ENCODE measurements at places on chromosomes 6 and 20.

- no peak for DNase-seq
Observed at GRCh38 chr6:9564021-9564420, 850.9 kb downstream of the TFAP2A start.

DNA sequence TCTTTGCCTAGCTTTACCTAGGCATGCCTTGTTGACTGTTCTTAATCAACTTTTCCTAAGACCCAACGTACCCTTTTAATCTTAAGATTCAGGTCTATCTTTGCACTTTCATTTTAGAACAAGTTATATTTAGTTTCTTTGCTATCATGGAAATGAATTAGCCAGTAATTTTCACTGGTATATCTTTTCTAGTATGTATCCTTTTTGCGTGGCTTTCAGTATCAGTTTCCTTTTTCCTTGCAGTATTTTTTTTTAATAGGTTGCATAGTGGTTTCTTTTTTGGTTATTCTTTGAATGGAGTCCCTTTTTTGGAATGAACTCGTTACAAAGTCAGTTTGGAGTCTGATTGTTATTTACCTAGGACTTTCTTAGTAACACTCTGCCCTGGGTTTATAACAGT lies 7.3 kb downstream of the ANKEF1 start:
- DNase-seq: no peak

- DNase-seq: no peak
Observed at GRCh38 chr6:131060311-131060710, 2.7 kb downstream of the EPB41L2 start.

DNA sequence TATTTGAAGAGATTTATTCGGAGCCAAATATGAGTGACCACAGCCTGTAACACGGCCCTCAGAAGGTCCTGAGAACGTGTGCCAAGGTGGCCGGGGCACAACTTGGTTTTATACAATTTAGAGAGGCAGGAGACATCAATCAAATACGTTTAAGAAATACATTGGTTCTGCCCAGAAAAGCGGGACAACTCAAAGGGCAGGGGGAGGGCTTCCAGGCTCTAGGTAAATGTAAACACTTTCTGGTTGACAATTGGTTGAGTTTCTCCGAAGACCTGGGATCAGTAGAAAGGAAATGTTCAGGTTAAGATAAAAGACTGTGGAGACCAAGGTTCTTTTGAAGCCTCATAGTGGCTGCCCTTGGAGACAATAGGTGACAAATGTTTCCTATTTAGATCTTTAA lies 18.9 kb upstream of the KIF25 start:
- DNase-seq: no peak

GRCh38 chr20:51171141-51171540 lies 148.2 kb upstream of the KCNG1 start:
- no peak for DNase-seq

- no peak for DNase-seq
Observed at GRCh38 chr6:132133736-132134445, 182.7 kb upstream of the CCN2 start.

DNA sequence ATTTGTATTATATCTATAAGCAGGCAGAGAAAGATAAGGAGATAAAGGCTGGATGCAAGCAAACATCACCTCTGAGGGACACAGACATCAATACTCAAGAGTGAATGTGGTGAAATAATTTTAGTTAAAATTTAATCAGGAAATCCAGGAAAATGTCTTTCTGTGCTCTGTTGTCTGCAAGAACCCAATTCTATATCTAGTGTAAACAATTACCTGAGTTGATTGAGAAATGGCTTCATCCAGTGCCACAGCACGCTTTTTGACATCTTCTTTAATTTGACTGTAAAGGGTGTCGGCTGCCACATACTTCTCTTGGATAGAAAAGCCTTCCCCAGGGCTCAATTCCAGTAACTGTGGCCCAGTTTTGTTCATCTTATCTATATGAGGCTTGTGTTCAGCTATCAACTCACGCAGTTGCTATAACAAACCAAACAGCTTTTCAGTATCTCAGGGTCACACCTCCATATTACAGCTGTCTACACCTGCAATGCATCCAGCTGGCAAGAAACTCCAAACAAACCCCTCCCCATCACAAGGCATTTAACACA lies 131.6 kb downstream of the DST start:
- DNase-seq: no peak

GRCh38 chr6:68653074-68653705 lies 18.1 kb downstream of the ADGRB3 start:
- no peak for DNase-seq

DNA sequence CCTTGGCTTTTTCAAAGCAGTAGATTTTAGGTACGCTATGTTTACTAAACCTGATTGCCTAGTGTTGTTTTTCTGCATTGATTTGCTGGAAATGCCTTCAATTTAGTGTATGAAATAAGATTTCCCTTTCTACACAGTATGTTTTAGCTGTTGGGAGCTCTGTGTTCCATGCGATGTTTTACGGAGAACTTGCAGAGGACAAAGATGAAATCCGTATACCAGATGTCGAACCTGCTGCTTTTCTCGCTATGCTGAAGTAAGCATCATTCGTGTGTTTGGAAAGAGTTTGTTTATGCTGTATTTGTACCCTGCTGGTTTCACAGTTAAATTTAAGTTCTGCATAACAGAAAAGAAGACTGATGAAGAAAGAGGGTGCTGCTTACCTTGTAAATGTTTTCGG lies 1.9 kb downstream of the BTBD3 start:
- DNase-seq: no peak

DNA sequence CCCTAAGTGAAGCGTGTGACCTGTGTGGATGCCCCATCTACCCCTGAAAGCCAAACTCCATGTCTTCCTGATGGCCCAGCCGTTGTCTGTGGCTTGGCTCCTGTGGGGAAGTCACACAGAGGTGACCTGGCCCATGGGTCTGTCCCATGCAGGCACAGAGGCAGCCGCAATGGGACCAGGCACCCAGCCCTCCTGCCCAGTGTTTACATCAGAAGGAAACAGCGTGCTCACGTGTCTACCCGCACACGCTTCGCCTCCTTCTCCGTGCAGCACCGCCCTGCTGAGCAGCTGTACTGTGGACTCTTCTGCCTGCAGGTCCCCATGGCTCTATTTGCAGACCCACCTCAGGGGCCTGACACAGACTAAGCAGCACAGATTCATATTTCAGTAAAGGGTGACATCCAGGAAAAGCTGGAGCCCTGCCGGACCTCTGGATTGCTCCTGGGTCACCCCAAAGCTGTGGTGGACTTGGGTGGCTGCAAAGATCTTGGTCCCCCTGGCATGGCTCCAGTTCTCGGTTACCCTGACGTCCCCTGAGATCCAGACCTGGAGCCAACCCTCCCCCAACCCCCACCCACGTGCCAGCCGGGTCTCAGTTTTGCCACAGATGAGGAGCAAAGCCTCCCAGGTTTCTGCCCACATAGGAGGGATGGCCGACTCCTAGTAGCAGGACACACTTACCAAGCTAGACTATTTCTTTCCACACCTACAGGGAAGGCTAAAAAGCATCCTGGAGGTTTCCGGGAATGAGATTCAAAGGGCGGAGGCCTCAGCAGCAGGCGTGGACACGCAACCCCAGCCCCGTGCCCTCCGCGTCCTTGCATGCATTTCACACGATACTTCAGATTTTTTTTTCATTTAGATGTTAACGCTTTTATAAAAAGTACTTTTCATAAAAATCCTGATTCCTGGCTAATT lies 120.3 kb downstream of the CDH4 start:
- no peak for DNase-seq

GRCh38 chr20:5313916-5314315 lies 2.8 kb downstream of the PROKR2 start:
- no peak for DNase-seq

DNA sequence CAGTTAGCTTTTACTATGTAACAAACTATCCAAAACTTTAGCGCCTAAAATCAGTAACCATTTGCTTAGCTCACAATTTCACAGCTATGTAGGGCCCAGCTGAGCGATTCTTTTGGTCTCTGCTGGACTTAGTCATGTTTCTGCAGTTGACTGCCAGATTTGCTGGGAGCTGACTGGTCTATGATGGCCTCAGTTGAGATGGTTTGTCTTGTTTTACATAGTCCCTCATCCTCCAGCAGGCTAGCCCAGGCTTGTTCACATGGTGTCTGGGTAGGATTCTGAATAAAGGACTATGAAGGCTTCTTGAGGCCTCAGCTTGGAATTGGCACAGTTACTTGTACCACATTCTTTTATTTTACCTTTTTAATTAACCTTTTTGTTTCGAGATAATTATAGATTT lies 247.8 kb upstream of the CHD6 start:
- DNase-seq: no peak

GRCh38 chr6:44708208-44708607 lies 320.7 kb downstream of the CDC5L start:
- DNase-seq: no peak

DNA sequence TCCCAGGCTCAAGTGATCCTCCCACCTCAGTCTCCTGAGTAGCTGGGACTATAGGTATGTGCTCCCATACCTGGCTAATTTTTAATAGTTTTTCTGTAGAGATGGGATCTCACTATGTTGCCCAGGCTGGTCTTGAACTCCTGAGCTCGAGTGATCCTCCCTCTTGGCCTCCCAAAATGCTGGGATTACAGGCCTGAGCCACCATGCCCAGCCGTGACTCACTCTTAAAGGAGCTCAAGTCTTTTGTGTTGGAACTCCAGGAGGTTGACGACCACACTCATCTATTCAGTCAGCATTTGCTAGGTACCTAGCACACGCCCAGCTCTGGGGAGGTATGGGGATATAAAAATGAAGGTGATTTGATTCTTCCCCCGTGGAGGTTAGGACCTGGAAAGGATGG lies 62.8 kb downstream of the UTRN start:
- no peak for DNase-seq

- DNase-seq: peak; percentile 81
Observed at GRCh38 chr20:53915446-53916172, 154.8 kb downstream of the BCAS1 start.

- no peak for DNase-seq
Observed at GRCh38 chr6:161954077-161954476, 680.2 kb upstream of the AGPAT4 start.

DNA sequence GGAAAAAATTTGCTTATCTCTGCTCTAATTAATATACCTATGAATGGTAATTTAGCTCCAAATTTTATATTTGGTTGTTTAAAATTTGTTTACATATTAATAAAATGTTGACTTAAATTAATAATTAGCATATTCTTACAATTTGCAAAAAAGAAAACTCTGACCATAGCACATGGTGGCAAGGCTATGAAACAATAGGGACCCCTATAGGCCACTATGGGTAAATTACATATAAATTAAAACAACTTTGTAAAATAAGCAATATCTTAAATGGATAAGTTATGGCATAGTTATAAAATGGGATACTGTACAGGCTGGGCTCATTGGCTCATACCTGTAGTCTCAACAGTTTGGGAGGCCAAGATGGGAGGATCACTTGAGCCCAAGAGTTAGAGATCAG lies 76.0 kb downstream of the MKKS start:
- DNase-seq: no peak

DNA sequence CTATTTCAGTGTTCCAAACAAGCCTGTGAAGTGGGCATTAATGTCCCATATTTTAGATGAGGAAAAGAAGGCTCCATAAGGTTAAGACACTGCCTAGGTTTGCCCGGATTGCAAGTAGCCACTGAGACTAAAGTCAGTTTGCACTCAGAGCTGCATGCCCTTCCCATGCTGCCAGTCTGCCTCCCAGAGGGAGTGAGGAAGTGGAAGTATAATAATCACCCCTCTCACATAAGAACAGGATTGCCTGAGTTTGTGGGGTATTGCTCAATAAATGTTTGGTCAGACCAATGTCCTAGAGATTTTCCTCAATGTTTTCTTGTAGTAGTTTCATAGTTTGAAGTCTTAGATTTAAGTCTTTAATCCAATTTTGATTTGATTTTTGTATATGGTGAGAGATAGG lies 43.9 kb upstream of the CLIC5 start:
- DNase-seq: no peak

DNA sequence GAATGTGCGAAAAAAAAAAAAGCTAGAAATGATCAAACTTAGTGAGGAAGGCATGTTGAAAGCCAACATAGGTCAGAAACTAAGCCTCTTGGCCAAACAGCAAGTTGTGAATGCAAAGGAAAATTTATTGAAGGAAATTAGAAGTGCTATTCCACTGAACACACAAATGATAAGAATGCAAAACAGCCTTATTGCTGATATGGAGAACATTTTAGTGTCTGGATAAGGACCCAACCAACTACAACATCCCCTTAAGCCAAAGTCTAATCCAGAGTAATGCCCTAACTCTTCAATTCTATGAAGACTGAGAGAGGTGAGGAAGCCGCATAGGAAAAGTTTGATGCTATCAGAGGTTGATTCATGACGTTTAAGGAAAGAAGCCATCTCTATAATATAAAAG lies 5.5 kb upstream of the ABCC10 start:
- no peak for DNase-seq

- no peak for DNase-seq
Observed at GRCh38 chr6:111852725-111853124, 20.5 kb downstream of the FYN start.

GRCh38 chr6:22598339-22598738 lies 29.0 kb downstream of the HDGFL1 start:
- no peak for DNase-seq
